ENCODE measurements at places on chromosomes 12 and 14.

DNA sequence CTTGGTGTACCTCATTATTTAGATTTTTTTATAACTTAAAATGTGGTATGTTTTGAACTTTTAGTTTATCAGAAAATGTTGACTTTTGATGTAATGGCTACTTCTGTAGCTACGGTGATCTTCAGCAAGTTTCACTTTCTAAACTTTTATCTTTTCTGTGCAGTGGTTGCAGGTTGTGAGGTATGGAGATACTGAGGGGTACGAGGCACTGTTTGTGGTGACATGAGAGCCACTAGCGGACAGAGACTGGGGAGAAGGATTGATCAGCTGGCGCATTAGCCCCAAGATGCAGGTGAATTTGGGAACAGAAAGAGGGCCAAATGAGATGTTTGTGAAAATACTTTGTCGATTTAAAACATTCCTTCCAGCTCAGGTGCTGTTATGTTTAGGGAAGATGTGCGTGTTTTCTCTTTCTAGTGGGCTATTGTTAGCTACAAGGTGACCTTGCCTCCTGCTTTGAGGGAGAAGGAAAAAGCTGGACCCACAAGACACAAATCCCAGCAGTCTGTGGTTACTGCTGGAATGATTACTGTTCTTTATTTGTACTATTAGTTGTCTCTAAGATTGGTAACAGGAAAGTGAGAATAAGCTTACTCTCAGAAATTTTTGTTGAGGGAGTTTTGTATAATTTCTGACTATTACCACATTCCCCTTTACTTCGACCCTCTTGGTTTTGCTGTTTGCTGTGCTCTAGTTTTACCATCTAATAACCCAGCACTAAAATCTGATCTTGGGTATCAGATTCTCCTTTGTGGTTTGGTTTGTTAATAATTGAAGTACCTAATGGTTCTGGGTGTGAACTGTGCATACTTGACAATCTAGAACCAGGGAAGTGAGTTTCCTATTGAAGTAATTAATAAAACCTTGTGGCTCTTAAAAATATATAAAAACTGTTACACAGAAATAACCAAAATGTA lies 61.7 kb downstream of the FBXO34 start:
- H3K4me1 ChIP-seq = peaks cover 49% of the 10 kb centered on the region
- no peak overlapping the region for H3K4me3 ChIP-seq
- H3K27me3 ChIP-seq = no peaks in the 10 kb centered on the region
- H3K27ac ChIP-seq = peak overlapping the region; percentile 12
- no peak for DNase-seq

- peak; percentile 77 for DNase-seq
- peak within 1 kb of the TSS; percentile 54 for H3K4me3 ChIP-seq
- no peak within 1 kb of the TSS for H3K27ac ChIP-seq
- H3K36me3 ChIP-seq = peaks cover 24% of the 10 kb centered on the region
- H3K4me1 ChIP-seq = peaks cover 37% of the 10 kb centered on the region
Observed at GRCh38 chr12:57766464-57767304, at the start of gene CYP27B1. CYP27B1 (minus strand) TSS chr12:57767078; CDS start chr12:57767041, 37 bp downstream.

DNA sequence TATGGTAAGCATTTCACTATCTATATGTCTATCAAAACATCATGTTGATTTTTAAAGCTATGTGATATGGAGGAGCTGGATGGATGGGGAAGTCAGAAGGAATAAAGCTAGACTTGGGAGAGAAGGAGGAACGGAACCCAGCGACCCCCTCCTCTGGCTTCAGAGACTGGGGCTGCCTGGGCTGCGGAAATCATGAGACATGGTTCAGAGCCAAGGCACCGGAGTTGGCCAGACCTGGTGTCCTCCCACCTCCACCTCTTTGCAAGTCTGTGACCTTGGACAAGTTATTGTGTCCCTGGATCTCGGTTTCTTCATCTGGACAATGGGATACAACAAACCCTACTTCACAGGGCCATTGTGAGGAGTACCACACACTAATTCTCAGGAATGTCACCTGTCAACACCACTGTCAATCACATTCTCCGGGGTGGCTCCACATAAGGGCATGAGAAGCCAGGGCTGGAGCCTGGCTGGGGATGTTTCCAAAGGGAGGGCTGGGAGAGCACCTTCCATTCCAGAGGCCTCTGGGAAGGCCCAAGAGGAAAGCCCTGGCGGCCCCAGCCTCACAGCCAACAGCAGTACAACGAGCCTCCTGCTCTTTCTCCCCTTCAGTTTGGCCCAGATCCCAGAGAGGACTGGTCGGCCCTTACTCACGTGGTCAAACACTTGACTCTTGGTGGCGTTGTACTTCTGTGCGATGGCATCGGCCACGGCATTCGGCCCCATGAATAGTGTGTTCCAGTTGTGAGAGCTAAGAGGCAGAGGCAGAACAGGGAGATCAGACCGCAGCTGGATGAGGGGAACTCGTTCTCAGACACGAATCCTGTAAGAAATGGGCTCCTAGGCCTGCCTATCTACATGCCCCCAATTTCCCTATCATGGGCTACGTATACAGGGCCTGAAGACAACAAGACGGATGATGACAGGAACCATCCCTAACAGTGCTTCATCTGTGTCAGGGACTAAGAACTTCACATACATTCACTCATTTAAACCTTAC lies 20.7 kb downstream of the RBM19 start:
- no peak for DNase-seq
- H3K27me3 ChIP-seq = no peaks in the 10 kb centered on the region
- peaks cover 92% of the 10 kb centered on the region for H3K36me3 ChIP-seq
- no peaks in the 10 kb centered on the region for H3K4me1 ChIP-seq

GRCh38 chr12:106345746-106346145 lies 11.8 kb upstream of the POLR3B start:
- no peak overlapping the region for H3K27ac ChIP-seq
- H3K27me3 ChIP-seq = no peaks in the 10 kb centered on the region
- H3K36me3 ChIP-seq = peaks cover 20% of the 10 kb centered on the region
- no peak overlapping the region for H3K4me3 ChIP-seq

GRCh38 chr14:89332031-89332430 lies 85.0 kb downstream of the FOXN3 start:
- no peak overlapping the region for H3K27ac ChIP-seq
- no peak overlapping the region for H3K4me3 ChIP-seq
- H3K4me1 ChIP-seq = peaks cover 10% of the 10 kb centered on the region
- H3K36me3 ChIP-seq = no peaks in the 10 kb centered on the region

DNA sequence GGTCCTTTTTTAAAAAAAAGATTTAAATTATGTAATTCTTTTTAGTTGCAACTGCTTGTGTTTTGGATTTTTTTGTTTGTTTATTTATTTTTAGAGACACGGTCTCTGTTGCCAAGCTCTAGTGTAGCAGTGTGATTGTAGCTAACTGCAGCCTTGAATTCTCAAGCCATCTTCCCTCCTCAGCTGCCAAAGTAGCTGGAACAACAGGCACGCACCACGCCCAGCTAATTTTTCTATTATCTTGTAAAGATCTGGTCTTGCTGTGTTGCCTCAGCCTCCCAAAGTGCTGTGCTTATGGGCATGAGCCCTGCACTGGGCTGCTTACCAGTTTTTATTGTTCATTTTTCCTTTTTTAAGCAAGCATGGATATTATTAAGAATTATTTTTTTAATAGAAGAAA lies 10.6 kb upstream of the ART4 start:
- no peak overlapping the region for H3K27ac ChIP-seq
- H3K27me3 ChIP-seq = no peaks in the 10 kb centered on the region
- H3K36me3 ChIP-seq = no peaks in the 10 kb centered on the region
- H3K4me3 ChIP-seq = no peak overlapping the region

- no peak overlapping the region for H3K27ac ChIP-seq
- H3K4me3 ChIP-seq = no peak overlapping the region
- no peak for DNase-seq
- no peaks in the 10 kb centered on the region for H3K36me3 ChIP-seq
- no peaks in the 10 kb centered on the region for H3K4me1 ChIP-seq
- no peaks in the 10 kb centered on the region for H3K27me3 ChIP-seq
Observed at GRCh38 chr12:77946541-77947061, 115.9 kb downstream of the NAV3 start.

DNA sequence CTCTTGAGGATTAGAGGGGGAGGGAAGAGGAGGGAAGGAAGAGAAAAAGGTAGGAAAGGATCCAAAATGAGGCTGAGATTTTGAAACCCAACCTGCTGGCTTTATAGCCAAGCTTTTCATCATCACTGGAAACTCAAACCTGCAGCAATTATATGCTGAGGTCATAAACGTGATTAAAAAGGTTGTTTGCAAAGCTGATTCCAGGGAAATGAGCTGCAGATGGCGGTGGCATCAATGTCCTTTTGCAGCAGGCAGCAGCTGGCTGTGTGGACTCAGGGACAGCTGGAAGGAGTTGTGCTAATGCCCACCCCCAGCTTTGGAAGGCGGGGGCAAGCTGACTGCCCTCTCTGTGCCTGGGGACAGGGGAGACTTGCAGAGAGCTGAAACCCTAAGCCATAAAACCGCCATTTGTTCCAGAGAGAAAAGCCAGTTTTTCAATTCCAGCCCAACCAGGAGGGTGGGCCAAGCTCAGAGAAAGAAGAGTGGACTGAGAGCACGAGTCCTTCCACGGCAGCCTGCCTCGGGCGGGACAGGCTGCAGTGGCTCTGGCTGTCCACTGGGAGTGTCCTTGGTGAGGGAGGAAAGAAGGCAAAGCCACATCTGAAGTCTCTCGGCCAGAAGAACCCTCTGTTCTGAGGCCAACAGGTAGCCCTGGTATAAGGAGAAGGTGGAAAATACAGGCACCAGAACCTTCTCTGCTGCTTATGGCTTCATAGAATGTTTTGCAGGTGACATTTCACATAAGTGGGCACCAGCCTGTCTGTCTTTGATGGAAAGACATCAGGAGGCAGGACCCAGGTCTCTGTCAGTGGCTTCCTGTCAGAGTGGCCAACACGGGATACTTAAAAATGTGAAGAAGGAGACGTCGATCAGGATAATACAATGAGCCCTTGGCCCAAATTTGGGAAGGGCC lies 90.7 kb downstream of the SINHCAF start:
- no peak overlapping the region for H3K27ac ChIP-seq
- no peaks in the 10 kb centered on the region for H3K4me1 ChIP-seq
- H3K36me3 ChIP-seq = no peaks in the 10 kb centered on the region
- peaks cover 45% of the 10 kb centered on the region for H3K27me3 ChIP-seq

DNA sequence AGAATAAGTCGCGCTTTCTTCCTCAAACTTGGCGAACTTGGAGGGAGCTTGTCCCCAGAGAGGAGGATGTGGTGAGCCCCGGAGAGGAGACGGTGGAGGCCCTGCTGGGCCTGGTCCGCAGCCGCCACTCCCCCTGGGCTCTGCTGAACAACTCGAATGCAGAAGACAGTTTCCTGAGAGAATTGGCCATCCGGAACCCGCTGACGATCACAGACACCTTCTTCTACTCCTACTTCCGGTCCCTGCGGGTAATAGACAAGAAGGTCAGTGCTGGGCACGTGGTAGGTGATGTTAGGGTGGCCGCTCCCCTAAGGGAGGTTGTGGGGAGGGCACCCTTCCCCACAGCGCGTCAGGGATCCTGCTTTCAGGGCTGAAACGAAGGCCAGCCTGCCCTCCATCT lies 1.6 kb downstream of the LRRC43 start:
- H3K4me3 ChIP-seq = no peak overlapping the region
- H3K27ac ChIP-seq = no peak overlapping the region
- H3K27me3 ChIP-seq = no peaks in the 10 kb centered on the region
- no peaks in the 10 kb centered on the region for H3K36me3 ChIP-seq
- peaks cover 5% of the 10 kb centered on the region for H3K4me1 ChIP-seq
- no peak for DNase-seq

DNA sequence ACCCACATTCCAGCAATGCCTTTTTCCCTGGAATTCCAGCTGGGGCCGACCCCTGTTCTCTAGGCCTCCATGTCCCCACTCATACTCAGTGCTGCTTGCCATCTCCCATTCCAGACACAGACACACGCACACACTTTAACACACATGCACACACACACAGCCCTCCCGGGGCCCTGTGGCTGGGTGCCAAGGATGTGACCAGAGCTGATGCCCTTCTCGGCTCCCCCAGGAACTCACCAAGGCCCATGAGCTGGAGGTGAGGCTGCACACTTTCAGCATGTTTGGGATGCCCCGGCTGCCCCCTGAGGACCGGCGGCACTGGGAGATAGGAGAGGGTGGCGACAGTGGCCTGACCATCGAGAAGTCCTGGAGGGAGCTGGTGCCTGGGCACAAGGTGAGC lies 4.3 kb downstream of the PLEKHG6 start:
- H3K4me1 ChIP-seq = peaks cover 20% of the 10 kb centered on the region
- no peaks in the 10 kb centered on the region for H3K27me3 ChIP-seq
- no peaks in the 10 kb centered on the region for H3K36me3 ChIP-seq
- DNase-seq = no peak
- no peak overlapping the region for H3K4me3 ChIP-seq

- H3K27ac ChIP-seq = no peak within 1 kb of the TSS
- no peaks in the 10 kb centered on the region for H3K4me1 ChIP-seq
- DNase-seq = no peak
- no peak within 1 kb of the TSS for H3K4me3 ChIP-seq
- H3K27me3 ChIP-seq = no peaks in the 10 kb centered on the region
Observed at GRCh38 chr12:69610729-69611128, at the start of gene LRRC10. LRRC10 (minus strand) TSS chr12:69610907; CDS start chr12:69610838, 69 bp downstream.

- no peak overlapping the region for H3K4me3 ChIP-seq
- no peak overlapping the region for H3K27ac ChIP-seq
- no peak for DNase-seq
- H3K27me3 ChIP-seq = no peaks in the 10 kb centered on the region
Observed at GRCh38 chr12:85923767-85924331, 49.8 kb downstream of the NTS start.

DNA sequence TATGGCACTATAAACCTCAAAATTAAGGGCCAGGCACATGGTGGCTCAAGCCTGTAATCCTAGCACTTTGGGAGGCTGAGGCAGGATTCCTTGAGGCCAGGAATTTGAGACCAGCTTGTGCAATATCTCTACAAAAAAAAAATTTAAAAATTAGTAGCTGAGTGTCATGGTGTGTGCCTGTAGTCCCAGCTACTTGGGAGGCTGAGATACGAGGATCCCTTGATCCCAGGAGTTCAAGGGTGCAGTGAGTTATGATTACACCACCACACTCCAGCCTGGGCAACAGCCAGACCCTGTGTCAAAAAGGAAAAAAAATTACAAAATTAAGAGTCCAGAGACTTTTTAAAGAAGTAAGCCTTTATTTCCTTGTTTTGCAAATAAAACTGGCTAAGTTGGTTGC lies 1.8 kb upstream of the GCN1 start:
- H3K36me3 ChIP-seq = peaks cover 39% of the 10 kb centered on the region
- H3K27me3 ChIP-seq = no peaks in the 10 kb centered on the region
- no peak overlapping the region for H3K27ac ChIP-seq
- no peak for DNase-seq
- no peak overlapping the region for H3K4me3 ChIP-seq

DNA sequence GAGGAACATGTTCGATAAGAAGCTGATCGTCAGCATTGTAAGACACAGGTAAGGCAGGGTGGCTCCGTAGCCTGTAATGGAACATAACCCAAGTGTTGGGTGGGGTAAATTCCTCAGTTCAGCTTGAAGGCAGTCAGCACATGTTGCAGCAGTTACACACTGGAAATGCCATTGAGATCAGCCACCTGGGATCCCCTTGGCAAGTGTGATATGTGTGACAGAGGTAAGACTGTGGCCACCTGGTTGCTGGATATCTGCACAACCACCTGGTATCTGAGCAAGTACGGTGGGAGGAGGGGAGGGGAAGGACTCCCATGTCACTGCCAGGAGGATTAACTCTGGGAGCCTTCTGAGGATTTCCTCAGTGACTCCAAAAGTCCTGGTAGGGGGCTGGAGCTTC lies 158.0 kb upstream of the CAND1 start:
- H3K27ac ChIP-seq = no peak overlapping the region
- no peaks in the 10 kb centered on the region for H3K36me3 ChIP-seq
- no peak for DNase-seq
- H3K4me1 ChIP-seq = no peaks in the 10 kb centered on the region
- no peaks in the 10 kb centered on the region for H3K27me3 ChIP-seq

GRCh38 chr12:19155981-19156734 lies 26.6 kb downstream of the PLEKHA5 start:
- H3K4me1 ChIP-seq = peaks cover 16% of the 10 kb centered on the region
- H3K27ac ChIP-seq = no peak overlapping the region
- H3K27me3 ChIP-seq = no peaks in the 10 kb centered on the region
- no peak overlapping the region for H3K4me3 ChIP-seq

Data from upper lobe of right lung (tissue), 1 donor.